Fibroblast of skin of left quadriceps (primary cell): ENCODE measurements at places on chromosomes 16 and 17.

- DNase-seq, result no peak
These were observed 55.1 kb downstream of the STXBP4 start for GRCh38 chr17:55023626-55024025.

DNA sequence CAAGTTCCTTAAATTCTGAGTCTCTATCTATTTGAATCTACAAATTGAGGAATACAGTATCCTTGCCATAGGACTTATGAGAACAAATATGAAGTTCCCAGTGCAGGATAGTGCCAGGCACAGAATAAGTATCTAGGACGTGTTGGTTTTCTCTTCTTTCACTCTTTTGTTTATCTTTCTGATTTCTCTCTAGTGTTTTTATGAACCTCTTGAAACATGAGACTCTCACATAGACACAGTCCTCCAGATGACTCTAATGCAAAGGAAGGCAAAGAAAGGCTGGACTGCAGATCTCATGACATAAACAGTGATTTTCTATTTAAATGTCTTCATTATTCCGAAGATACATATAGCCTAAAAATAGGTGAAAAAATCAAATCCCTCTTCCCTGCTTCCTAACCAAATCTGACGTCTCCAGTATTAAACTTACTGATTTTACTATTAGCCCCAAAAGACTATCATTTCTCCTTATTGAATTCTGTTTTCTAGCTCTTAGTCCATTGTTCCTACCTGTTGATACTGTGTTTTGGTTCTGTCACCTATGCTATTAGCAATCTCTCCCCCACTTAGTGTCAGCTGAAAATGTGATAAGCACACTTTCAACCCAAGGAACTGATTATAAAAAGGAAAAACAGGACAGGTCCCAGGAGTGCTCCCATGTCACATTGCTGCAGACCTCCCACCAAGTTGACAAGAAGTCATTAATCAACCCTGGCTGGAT, 24.9 kb upstream of the ADAMTS18 start:
- no peak for DNase-seq

GRCh38 chr16:8764525-8765250, 32.8 kb downstream of the TMEM186 start:
- DNase-seq, result no peak

DNA sequence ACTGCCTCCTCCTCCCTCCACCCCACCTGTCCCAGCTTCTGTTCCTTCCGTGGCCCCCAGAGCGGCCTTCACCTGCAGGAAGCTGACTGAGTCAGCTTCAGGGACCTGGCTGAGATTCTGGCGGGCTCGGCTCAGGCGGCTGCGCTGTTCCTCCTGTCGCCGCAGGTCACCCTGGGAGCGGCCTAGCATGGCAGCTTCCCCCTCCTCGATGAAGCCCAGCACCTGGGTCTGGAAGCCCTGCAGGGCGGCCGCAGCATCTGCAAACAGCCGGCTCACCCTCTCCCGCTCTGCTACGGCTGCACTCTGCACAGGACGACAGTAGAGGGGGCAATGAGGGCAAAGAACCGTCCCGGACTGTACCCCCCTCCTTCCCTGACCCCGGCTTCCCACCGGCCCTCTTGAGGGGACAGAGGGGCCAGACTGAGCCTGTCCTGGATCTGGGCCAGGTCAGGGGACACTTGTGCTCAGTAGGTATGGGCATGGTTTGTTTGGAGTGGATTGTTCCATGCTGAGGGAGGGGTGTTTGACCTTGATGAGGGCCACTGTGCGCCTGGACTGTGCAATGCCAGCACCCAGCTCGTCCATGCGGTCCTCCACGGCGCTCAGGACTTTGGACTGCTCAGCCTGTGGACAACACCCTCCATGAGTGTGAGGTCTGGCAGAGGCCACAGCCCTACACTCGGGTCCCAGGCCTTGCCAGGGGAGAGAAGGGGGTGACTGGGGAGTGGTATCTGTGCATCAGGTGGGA, 2.0 kb downstream of the TRIM47 start:
- no peak for DNase-seq
